ENCODE measurements at places on chromosomes 12 and 14.

DNA sequence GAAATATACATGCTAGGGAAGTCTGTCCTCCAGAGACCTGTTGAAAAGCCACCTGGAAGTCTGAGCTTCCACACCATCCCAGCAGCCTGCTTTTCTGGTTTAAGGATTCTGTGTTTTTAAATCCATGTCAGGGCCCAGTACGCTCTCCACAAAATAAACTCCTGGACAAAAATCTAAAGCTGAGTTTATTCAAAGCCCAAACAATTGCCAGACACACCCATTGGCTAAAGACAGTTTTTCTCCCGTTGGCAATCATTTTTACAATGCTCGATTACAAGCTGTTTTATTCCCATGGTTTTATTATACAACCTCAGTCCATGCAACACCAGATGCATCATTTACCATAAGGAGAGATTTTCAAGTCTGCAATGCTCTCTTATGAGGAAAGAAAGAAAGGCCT lies 94.5 kb downstream of the MYRFL start:
- DNase-seq: no peak
- no peak overlapping the region for H3K27ac ChIP-seq
- no peak overlapping the region for H3K4me3 ChIP-seq
- no peaks in the 10 kb centered on the region for H3K36me3 ChIP-seq
- H3K4me1 ChIP-seq: no peaks in the 10 kb centered on the region

- no peak overlapping the region for H3K4me3 ChIP-seq
- H3K36me3 ChIP-seq: no peaks in the 10 kb centered on the region
- H3K4me1 ChIP-seq: peaks cover 12% of the 10 kb centered on the region
- no peak for DNase-seq
Observed at GRCh38 chr14:92750994-92751400, 2.6 kb upstream of the LGMN start.

DNA sequence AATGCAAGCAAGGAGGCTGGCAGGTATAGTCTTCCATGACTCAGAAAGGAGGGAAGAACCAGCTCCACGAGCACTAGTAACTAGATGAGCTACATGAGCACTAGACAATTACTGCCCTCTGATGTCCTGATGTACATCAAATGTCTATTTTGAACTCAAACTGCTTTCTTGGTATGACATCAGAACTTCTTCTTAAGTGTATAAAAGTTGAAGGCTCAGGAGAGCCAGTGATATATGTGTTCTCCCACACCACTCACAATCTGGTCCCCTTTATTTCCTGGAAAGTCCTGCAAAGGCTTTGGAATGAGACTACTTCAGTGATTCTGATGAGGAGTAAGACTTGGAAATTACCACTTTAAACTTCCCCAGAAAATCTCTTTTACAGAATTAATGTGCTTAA lies 18.5 kb upstream of the DHRS7 start:
- no peak overlapping the region for H3K27ac ChIP-seq
- no peak for DNase-seq
- peak overlapping the region; percentile 40 for H3K4me3 ChIP-seq

GRCh38 chr14:39467889-39468524 lies 35.8 kb upstream of the FBXO33 start:
- H3K4me3 ChIP-seq: no peak overlapping the region
- no peaks in the 10 kb centered on the region for H3K36me3 ChIP-seq
- no peaks in the 10 kb centered on the region for H3K4me1 ChIP-seq
- no peak overlapping the region for H3K27ac ChIP-seq
- no peaks in the 10 kb centered on the region for H3K27me3 ChIP-seq

DNA sequence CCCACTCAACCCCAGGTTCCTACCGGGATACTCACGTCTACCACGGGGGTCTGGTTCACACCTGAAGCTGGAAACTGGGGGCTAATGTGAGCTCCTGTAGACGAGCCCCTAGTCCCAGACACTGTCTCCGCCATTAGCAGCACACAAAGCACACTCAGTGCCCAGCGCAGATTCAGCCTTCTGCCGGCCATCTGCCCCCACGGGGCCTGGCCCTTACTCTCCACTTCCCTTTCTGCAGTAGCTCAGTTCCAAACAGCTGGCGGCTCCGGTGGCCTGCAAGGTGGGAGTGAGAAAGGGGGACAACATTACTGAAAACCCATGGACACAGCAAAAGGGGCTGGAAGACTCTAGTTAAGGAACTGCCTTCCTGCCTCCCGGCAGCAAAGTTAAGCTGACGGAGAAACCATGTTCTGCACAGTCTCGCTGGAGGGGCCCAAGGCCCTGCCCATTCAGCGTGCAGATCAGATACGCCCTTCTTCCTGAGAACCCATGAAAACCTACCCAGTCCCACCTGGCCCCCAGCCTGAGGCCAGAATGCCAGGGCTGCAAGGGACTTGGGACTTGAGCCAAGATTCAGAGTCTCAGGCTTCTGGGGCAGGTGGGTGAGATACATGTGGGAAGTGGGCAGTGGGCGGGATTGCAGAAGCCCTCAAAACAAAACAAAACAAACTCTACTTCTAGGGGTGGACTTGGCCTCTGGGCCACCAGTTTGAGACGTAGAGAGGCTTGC lies 2.1 kb downstream of the SLC8B1 start:
- no peak for DNase-seq
- peaks cover 24% of the 10 kb centered on the region for H3K4me1 ChIP-seq
- peaks cover 25% of the 10 kb centered on the region for H3K36me3 ChIP-seq
- H3K27me3 ChIP-seq: no peaks in the 10 kb centered on the region

GRCh38 chr14:34175574-34175973 lies 224.7 kb upstream of the EGLN3 start:
- no peak overlapping the region for H3K27ac ChIP-seq
- peaks cover 21% of the 10 kb centered on the region for H3K4me1 ChIP-seq
- no peaks in the 10 kb centered on the region for H3K27me3 ChIP-seq
- no peaks in the 10 kb centered on the region for H3K36me3 ChIP-seq
- H3K4me3 ChIP-seq: no peak overlapping the region

GRCh38 chr14:33792720-33793368 lies 158.0 kb downstream of the EGLN3 start:
- no peak overlapping the region for H3K27ac ChIP-seq
- DNase-seq: peak; percentile 87
- no peaks in the 10 kb centered on the region for H3K36me3 ChIP-seq
- no peaks in the 10 kb centered on the region for H3K27me3 ChIP-seq
- H3K4me3 ChIP-seq: peak overlapping the region; percentile 24

DNA sequence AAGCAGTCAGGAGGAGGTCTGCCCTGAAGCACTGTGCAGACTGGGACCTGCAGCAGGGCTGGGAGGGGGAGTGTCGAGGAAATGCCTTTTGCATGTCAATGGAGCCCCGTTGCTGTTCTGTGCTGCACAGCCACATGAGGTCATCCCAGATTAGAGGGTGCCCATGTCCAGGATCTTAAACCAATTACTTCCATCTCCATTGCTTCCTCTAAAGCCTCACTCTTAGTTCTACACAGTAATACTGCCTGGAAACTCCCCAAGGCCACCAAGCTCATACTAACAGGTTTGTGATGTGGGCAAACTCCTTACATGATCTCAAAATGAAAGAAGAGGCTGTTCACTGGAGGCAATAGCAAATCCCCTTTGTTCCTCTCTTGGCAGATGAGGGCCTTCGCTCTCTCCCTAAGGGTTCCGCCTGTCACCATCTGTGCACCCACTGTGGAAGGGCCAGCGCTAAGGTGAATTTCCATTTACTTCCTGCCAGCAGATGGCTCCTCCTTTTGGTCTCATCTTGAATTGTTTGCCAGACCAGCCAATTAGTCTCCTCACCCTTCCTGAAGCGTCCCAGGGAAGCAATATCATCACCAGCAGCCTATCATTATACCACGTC lies 35.4 kb upstream of the LTA4H start:
- H3K4me3 ChIP-seq: no peak overlapping the region
- H3K27me3 ChIP-seq: no peaks in the 10 kb centered on the region
- peaks cover 6% of the 10 kb centered on the region for H3K4me1 ChIP-seq
- no peak for DNase-seq

- H3K36me3 ChIP-seq: no peaks in the 10 kb centered on the region
- H3K27me3 ChIP-seq: no peaks in the 10 kb centered on the region
- no peak overlapping the region for H3K4me3 ChIP-seq
- H3K27ac ChIP-seq: no peak overlapping the region
Observed at GRCh38 chr12:64057706-64058105, 164.4 kb downstream of the KICS2 start.

GRCh38 chr12:132157733-132158409 lies 13.6 kb downstream of the NOC4L start:
- H3K27ac ChIP-seq: no peak overlapping the region
- peaks cover 21% of the 10 kb centered on the region for H3K4me1 ChIP-seq
- peaks cover 4% of the 10 kb centered on the region for H3K27me3 ChIP-seq
- no peaks in the 10 kb centered on the region for H3K36me3 ChIP-seq

- no peak for DNase-seq
- H3K4me3 ChIP-seq: no peak overlapping the region
- H3K4me1 ChIP-seq: no peaks in the 10 kb centered on the region
Observed at GRCh38 chr12:84038242-84038641, 874.4 kb downstream of the SLC6A15 start.

DNA sequence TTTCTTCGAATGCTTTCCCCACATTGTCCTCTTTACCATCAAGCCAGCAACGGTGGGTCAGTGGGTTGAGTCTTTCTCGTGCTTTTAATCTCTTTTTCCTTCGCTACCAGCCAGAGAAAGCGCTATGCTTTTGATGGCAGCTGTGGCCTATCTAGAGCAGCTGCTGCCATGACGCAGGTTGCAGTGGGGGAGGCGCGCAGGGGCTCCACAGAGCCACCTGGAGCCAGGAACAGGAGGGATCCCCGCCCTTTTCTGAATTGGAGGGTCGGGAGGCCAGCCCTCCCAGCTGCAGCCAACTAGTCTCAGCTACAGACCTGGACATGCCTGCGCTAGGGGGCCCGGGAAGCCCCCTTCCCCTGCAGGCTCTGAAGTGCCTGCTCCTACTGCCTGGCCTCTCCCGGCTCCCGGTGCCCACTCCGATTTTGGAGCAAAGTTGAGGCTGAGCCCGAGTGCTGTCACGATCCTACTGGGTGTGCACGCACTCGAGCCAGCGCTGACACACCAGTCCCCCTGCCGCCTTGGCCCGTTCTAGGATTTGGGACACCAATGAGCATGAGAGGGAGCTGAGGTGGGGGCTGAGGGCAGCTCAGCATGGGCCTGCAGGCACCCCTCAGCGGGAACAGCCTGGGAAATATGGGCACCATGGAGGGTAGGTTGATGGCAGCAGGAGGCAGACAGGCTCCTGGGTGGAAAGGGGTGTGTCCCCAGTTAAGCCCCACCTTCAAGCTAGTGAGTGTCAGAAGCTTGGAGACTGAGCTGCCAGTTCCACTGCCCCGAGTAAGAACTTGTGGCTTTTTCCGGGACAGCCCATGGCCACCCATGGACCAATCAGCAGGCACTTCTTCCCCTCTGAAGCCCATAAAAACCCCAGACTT lies 784.2 kb downstream of the SLC6A15 start:
- no peak overlapping the region for H3K4me3 ChIP-seq
- H3K4me1 ChIP-seq: no peaks in the 10 kb centered on the region
- H3K27ac ChIP-seq: no peak overlapping the region
- no peaks in the 10 kb centered on the region for H3K36me3 ChIP-seq
- H3K27me3 ChIP-seq: no peaks in the 10 kb centered on the region

- DNase-seq: no peak
- H3K4me3 ChIP-seq: no peak overlapping the region
- no peaks in the 10 kb centered on the region for H3K36me3 ChIP-seq
- no peaks in the 10 kb centered on the region for H3K27me3 ChIP-seq
- H3K27ac ChIP-seq: no peak overlapping the region
- peaks cover 44% of the 10 kb centered on the region for H3K4me1 ChIP-seq
Observed at GRCh38 chr12:779745-780734, 27.7 kb downstream of the WNK1 start.

- H3K4me3 ChIP-seq: peak overlapping the region; percentile 27
- H3K27me3 ChIP-seq: no peaks in the 10 kb centered on the region
- DNase-seq: no peak
- H3K36me3 ChIP-seq: no peaks in the 10 kb centered on the region
- peaks cover 22% of the 10 kb centered on the region for H3K4me1 ChIP-seq
Observed at GRCh38 chr12:31650918-31651317, 8.6 kb upstream of the ETFBKMT start.

GRCh38 chr12:10068644-10069043 lies 30.1 kb downstream of the CLEC1A start:
- no peaks in the 10 kb centered on the region for H3K27me3 ChIP-seq
- no peak overlapping the region for H3K4me3 ChIP-seq
- no peaks in the 10 kb centered on the region for H3K36me3 ChIP-seq
- DNase-seq: no peak
- peaks cover 13% of the 10 kb centered on the region for H3K4me1 ChIP-seq
- peak overlapping the region; percentile 46 for H3K27ac ChIP-seq
